ENCODE measurements at places on chromosomes 4 and X.
A peak's percentile ranks its signal among the peaks of the same experiment; 100 is the strongest.

DNA sequence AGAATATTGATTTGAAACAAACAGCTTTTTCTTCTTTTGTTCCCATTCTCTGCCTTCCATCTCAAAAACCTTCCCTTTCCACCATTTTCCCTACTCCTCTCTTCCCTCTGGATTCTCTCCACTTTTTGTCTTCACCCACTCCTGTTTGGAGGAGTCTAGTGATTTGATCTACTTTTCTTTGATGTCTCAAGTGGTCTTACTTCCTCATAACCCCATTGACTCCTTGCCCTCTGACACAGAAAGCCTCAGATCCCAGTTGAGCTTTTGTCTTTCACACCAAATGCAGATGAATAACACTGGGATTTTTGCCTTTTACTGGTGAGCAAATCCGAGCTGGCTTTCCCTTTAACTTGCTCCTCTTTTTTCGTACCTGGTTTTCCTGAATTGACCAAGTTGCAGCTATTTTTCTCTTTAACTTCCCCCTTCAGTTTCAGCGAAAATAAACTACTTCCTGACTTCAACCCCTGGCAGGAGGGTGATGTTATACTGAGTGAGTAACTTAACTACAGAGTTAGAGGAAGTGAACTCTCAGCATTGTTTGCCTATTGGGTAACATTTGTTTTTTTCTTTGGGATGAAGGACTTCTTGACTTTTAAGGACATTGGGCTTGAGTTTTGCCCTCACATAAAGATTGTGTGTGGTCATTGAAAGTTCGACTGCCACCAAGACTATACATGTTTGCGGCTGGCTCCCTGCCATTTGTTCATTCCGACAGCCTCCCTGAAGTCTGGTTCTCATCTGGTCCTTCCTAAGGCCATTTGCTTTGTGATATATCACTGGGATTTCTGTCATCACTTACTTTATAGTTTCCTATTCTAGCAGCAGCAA lies 392.8 kb upstream of the NR3C2 start:
- DNase-seq: no peak
- no peak overlapping the region for H3K4me3 ChIP-seq
- no peak overlapping the region for H3K27ac ChIP-seq
- H3K36me3 ChIP-seq: no peaks in the 10 kb centered on the region
- H3K4me1 ChIP-seq: no peaks in the 10 kb centered on the region
- H3K27me3 ChIP-seq: no peaks in the 10 kb centered on the region

- H3K4me1 ChIP-seq: no peaks in the 10 kb centered on the region
- no peaks in the 10 kb centered on the region for H3K27me3 ChIP-seq
- no peak for DNase-seq
- no peak overlapping the region for H3K4me3 ChIP-seq
Measured at GRCh38 chr4:117225471-117225870, 140.1 kb upstream of the TRAM1L1 start.

DNA sequence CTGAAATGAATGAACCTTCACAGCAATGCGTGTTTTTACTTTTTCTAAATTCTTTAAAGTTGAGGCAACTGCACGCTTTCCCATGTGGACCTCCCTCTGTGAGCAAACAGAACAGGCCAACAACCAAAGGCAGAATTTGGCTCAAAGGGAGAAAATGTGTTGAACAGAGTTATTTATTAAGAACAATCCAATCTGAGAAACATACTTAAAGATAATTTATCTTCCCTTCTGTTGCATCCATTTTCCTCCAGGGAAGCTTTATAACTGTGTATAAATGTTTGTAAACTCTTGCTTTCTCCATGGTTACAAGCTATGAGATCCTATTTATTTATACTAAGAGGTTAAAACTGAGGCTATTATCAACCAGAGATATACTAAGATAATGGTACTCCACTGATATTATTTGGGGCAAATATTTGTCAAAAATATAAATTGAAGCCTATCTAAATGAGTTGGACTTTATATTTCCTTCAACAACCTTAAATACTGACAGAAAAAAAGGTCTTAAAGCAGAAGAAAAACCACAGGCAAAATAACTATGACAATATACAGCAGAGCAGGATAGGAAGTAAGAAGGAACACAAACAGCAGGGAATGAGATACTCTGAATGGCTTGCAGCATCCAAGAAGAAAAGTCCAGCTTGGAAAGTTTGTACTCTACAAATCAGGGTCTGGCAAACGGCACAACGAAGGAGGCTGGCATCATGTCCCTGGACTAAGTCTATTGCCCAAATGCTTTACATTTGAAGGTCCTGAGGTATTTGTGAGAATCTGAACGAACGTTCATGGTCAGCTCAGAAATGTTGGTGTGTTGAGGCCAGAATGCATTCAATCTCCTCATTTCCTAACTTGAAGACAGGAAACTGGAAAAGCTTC lies 663.2 kb upstream of the INTU start:
- H3K27ac ChIP-seq: no peak overlapping the region
- H3K36me3 ChIP-seq: no peaks in the 10 kb centered on the region
- H3K27me3 ChIP-seq: no peaks in the 10 kb centered on the region
- no peak overlapping the region for H3K4me3 ChIP-seq

DNA sequence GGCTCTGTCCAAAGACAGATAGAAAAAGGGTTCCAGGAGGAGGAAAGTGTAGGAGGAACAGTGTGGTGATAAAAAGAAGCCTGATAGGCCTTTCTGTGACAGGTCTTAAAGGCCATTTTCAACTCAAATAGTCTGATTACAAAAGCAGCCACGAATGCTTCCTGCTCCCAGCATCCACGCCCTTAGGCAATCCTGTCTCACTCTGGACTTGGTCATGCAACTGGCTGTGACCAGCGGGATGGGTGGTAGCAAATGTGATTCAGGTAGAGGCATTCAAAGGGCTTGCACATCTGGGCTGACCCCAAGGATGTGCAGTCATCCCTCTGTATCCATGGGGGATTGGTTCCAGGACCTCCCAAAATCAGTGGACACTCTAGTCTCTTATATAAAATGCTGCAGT lies 14.4 kb upstream of the SEPSECS start:
- H3K27ac ChIP-seq: peak overlapping the region; percentile 76
- H3K4me3 ChIP-seq: no peak overlapping the region
- H3K27me3 ChIP-seq: no peaks in the 10 kb centered on the region

DNA sequence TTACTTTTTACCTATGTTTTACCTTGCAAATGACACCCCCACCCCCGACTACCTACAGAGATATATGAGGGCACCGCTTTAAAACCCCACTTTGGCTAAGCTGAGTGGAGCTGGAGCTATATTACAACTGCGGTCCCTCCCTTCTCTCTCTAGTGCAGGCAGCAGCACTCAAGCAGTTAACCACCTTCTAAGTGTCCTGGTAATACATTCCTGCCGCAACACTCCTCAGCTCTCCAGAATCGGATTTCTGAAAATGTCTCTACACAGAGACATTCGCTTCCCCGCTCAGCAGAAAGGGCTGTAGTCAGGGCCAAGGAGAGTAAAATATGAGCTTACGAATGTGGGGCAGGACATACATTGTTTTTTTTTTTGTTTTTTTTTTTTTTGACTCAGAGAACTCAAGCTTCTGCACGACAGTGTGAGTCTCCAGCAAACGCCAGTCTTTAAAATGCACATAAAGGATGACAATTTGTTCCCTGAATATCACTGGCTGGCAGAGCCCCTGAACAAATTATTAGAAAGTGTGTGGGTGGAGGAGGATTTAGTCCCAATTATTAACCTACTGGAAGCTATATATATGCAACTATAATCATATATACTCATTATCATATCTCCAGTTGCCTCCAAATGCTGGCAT lies 287.0 kb upstream of the TET2 start:
- no peak overlapping the region for H3K4me3 ChIP-seq
- H3K27me3 ChIP-seq: no peaks in the 10 kb centered on the region
- H3K36me3 ChIP-seq: no peaks in the 10 kb centered on the region
- DNase-seq: no peak
- H3K27ac ChIP-seq: no peak overlapping the region

Data from ascending aorta (tissue), 2 donors.